KBM-7 (cell line): ENCODE measurements at places on chromosomes 5 and 9.

- no peak for DNase-seq
Observed at GRCh38 chr9:124792257-124793014, 15.5 kb downstream of the OLFML2A start.

DNA sequence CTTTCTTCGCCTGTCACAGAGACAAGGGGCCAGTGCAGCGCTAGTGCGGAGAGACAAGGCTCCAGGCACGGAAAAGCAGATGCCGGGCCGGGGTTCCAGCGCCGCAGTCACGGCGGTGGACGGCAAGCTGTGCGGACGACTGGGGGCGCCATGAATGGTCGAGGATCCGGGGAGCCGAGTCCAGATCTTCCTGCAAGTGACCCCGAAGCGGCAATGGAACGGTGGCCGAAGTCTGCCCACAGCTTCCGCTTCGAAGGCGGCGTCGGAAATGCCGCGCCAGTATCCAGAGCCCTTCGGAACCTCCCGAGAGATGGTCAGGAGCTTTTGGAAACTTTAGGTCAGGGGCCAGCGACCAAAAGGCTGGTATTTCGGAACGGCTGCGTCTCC, 601 bp upstream of the FAF2 start:
- no peak for DNase-seq

DNA sequence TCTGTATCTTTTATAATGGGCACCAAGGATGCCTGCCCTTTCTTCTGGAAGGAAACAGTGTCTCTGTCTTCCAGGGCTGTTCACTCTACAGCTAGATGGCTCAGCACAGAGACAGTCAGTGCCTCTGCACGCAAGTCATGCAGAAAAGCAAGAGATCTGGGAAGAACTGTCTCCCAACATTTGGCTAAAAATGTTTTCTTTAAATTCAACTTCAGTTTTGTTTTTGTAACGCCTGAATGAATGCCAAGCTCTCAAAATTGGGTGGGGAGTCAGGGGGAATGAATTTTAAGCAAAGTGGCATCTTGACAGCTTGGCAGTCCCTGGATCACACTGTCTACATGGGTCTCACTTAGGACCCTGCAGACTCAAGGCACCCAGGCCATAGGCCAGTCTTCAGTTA, 12.6 kb downstream of the OLFML2A start:
- DNase-seq = no peak

GRCh38 chr9:34652602-34653000, 616 bp downstream of the IL11RA start:
- no peak for DNase-seq

DNA sequence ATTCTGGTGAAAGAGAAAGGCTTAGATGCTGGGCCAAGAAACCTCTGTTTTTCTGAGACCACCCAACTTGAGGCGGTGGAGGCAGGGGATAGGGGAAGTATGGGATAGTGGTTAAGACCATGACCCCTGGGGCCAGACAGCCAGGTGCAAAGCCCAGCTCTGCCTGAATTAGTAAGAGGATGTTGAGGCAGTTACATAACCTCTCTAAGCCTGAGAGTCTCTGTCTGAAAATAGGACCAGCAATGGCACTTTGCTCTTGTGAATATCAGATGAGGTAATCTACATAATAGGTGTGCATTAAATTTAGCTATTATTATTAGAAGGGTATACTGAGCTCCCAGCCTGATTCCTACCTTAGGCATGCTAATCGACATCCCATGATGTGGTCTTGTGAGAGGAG, 68.2 kb downstream of the DOCK2 start:
- no peak for DNase-seq

DNA sequence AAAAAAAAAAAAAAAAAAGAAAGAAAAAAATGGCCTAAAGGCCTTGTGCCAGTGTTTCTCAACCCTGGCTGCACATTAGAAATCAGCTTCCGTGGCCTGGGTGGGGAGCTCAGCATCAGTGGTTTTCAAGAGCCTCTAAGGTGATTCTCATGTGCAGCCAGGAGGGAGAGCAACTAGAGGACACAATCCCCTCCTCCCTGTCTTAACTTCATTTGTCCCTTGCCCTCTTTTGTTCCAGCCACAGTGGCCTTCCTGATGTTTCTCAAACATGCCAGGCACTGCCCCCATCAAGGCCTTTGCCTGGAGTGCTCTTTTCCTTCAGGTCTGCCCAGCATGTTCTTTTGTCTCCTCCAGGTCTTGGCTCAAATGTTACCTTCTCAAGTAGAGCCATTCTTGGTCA, 42.4 kb downstream of the HOMER1 start:
- no peak for DNase-seq

- DNase-seq = no peak
Observed at GRCh38 chr9:116160676-116161571, 7.3 kb downstream of the PAPPA start.

GRCh38 chr5:103394676-103395075, 136.1 kb downstream of the MACIR start:
- peak; percentile 27 for DNase-seq

- DNase-seq = peak; percentile 39
Observed at GRCh38 chr5:8349855-8350254, 480.9 kb downstream of the MTRR start.

DNA sequence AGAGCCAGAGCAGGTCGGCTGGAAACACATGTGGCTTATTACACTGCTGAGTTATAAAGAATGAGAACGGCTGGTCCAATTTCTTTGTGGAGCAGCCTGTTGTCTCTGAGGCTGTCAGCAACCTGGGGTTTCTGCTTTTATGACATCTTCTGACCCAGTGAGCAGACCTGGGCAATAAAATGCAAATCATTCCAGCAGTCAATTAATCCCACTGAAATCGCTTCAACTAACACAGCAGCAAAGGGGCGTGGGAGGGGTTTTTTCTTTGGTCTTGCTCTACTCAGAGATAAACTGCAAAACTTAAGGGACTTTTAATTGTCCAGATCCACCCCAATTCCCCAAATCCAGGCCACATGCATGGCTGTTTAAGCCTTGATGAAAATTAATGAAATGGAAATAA, 215.7 kb downstream of the SLIT3 start:
- no peak for DNase-seq

GRCh38 chr5:83492331-83492730, 20.8 kb downstream of the VCAN start:
- no peak for DNase-seq

DNA sequence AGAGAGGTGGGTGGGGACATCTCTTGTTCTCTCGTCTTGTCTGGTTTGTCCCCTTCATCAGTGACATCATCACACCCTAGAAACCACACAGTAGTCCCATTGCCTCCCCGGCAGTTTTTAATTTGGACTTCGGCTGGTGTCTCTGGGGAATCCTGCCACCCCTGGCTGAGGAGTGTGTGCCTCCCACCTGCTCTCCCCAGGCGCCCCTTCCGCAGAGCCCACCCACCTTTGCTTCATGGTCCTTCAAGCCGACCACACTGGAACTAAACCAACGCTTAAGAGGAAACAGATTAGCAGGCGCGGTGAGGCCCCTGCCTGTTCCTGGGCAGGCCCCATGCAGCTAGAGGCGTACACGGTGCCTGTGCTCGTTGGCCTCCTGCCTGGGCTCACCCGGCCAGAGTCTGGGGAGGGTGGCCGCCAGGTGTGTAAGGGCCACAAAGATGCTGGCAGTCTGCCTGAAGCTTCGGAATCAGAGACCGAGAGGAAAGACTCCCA, 107.6 kb upstream of the SPRY4 start:
- DNase-seq = no peak

- DNase-seq = no peak
Observed at GRCh38 chr5:72938206-72938605, 17.6 kb upstream of the FCHO2 start.

GRCh38 chr9:136218271-136218670, 13.3 kb upstream of the LHX3 start:
- DNase-seq = no peak

GRCh38 chr5:123033157-123033671, 3.3 kb downstream of the PPIC start:
- DNase-seq = no peak

DNA sequence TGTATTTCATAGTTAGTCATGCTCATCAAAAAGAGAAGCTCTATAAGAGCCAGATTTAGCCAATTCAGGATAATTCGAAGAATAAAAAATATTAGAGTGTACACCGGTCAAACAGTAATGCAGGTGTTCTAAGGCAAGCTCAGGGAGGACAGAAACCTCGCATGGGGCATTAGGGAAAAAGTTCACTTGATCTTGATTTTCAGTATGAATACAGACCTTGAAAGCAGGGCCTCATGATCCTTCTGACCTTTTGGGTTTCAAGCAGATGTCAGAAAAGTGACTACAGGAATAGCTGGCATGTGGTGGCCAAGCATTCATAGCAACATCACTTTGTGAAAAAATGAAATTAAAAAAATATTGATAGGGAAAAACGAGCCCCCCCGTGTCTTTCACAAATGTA, 394.9 kb downstream of the KIF4B start:
- DNase-seq = no peak

GRCh38 chr5:44546286-44546685, 157.1 kb upstream of the FGF10 start:
- no peak for DNase-seq

- DNase-seq = no peak
Observed at GRCh38 chr9:81372628-81373191, 316.6 kb downstream of the TLE1 start.

DNA sequence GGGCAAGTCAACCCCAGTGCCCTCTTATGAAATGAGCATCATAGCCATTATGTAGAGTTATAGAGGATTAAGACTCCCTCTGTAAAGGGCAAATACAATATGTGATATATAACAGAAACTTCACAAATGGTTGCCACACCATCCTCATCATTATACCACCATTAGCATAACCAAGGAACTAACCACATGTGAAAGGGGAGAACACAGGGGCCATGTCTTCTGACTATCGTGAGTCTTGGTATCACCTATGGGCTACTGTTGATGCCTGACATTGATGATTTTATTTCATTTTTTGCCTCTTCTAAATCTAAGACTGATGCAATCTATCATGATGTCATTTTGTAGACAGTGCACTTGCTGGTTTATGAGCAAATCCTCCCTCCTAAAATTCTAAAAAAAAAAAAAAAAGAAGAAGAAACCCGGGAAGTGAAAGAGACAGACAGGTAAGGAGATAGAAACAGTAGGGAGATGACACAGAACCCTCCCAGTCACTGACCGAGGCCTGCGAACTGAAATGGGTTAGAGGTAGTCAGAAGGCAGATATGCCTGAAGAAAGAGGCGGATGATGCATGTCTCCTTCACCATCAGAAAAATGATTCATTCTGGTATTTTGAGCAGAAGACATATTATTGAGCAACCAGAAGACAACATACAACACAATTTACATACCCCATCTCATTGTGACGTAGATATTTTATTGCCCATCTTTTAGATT, 266.0 kb downstream of the DMAC1 start:
- no peak for DNase-seq

DNA sequence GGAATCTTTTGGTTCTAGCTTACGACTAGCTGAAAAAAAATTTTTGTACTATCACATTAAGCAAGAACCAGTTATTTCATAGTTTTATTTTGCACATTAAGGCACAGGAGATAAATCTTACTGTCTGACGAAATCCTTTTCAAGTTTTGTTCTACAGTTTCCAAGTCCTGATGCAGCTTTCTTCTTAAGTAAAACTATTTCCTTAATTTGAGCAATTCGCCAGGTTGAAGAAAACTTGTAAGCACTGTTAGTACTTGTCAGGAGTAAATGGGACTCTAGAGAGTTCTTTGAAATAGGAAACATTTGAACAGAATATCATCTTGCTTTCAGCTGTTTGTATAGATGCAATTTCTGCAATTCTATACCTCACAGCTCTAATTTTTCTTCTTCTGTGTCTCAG, 318.8 kb upstream of the ELAVL2 start:
- no peak for DNase-seq

DNA sequence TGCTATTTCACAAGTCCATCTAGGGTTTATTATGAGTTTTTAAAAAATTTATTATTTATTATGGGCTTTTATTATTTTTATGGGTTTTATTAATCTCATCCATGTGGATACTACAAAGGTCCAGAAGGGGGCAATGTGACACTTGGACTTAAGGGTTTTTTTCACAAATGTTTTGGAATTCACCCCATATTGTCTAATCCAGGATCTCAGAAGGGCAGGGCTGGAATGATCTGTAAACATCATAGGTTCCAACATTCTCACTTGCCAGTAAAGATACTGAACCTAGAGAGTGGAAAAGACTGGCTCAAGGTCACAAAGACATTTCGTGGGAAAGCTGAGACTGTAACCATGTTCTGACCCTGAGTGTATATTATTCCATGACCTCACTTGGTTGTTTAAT, 35.6 kb downstream of the NIM1K start:
- peak; percentile 23 for DNase-seq

DNA sequence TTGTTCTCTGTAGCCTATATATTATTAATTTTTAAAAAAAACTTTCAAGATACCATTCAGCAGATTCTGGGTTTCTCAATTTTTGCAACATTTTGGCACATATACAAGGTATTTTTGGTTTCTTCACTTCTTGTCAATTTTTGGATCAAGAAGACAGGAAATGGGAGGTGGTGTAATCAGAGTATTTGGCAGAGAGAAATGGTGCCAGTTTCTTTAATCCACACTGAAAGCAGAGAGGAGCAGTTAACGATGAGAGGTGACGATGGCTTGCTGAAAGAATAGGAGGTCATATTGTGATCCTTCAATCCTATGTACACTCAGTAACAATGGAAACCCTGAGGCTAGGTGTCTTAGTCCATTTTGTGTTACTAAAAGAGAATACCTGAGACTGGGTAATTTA, 16.4 kb downstream of the NNT start:
- DNase-seq = no peak

GRCh38 chr9:37149666-37150308, 29.4 kb downstream of the ZCCHC7 start:
- DNase-seq = no peak

- no peak for DNase-seq
Observed at GRCh38 chr5:36772276-36773140, 104.1 kb upstream of the NIPBL start.

- DNase-seq = no peak
Observed at GRCh38 chr5:173472784-173473278, 143.6 kb downstream of the BOD1 start.

DNA sequence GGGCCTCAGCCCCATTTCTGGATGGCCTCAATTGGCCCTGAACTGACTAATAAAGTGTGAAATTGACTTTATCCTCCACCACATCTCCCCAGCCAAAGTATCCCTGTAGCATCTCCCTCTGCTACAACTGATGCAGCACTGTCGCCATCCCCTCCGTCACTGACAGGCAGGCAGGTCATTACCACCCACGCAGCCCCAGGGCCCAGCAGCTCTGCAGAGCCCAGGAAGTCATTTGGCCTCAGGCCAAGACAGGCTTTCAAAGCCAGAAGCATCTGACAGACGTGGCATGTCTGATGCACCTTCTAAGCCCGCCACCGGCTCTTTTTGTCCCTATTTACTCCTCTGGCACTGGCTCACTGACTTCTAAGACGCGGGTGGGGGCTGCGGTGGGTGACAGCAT, 65.3 kb downstream of the ARHGEF37 start:
- no peak for DNase-seq

- no peak for DNase-seq
Observed at GRCh38 chr9:111839987-111840386, 45.2 kb upstream of the SHOC1 start.
